ENCODE measurements at places on chromosomes 16 and 17.

DNA sequence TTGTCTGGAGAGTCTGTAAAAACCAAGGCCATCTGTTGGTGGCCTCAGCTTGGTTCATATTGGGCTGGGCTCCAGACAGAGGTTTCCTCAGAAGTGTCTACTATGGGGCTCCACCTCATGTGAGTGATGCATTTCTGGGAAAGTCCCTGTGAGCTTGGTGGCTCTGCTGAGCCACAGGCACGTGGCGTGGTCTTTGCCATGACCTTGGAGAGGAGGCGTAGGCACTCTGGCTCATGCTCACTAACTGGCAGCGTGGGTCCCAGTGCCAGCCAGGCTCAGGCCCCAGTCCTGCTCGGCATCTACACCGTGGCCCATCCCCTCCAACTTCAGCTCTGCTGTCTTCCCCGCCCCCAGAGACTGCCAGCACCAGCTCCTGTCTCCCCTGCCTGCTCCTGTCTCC is 10.7 kb upstream of the SMTNL2 start:
- peak; percentile 43 for DNase-seq

DNA sequence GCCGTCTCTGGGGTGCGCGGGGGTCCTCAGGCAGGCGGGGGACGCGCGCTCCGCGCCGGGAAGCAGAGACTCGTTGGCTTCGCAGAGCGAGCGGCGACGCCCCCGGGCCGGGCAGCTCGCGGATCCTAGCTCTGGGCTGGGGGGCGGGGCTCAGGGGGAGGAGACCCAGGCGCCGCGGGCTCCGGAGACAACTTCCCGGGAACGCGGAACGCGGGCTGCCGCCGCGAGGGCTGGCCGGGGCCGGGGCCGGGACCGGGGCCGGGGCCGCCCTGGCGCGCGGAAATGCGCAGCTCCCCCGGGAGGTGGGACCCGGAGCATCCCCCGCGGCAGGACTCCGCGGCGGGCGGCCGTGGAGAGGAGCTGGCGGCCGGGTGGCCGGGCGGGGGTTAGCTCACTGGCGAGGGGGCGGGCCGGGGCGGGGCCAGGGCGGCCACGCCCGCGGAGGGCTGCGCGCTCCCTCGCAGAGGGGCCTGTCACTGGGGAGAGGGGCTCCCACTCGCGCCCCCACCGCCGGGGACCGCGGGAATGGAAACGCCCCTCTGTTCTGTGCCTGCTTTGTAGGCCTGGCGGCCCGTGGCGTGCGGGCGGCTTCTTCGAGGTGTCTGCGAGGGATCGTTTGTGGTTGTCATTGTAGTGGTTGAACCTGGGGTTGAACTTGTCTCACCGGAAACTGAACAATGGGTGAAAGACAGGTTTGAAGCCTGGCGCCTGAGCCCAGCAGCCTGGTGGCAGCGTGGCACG is at the start of gene GAS7:
GAS7 (minus strand) TSS at position 98 of the 741 bp plus-strand sequence.
- DNase-seq = peak; percentile 45

DNA sequence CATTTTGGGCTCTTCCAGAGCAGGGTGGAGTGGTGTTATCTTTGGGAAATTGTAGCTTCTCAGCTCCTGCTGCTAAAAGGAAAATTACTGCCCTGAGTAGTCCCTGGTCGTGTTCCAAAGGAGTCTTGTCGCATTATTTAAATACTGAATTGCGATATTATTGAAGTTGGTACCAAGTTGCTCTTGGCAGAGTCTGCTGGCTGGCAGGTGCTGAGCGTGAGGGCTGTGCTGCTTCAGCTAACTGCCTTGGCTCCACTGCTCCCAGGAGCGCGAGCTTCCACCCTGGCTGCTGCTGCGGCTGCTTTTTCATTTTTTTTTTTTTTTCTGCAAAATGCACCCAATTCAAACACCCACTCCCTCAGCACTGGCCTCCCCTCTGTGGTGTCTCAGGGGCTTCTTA is 289.8 kb downstream of the MAF start:
- DNase-seq = no peak

GRCh38 chr16:11303405-11304138 is 22.4 kb upstream of the PRM1 start:
- no peak for DNase-seq

GRCh38 chr17:64632194-64632593 is 29.9 kb downstream of the SMURF2 start:
- no peak for DNase-seq

- peak; percentile 29 for DNase-seq
Observed at GRCh38 chr17:44830359-44831288, 537 bp upstream of the GJC1 start.

DNA sequence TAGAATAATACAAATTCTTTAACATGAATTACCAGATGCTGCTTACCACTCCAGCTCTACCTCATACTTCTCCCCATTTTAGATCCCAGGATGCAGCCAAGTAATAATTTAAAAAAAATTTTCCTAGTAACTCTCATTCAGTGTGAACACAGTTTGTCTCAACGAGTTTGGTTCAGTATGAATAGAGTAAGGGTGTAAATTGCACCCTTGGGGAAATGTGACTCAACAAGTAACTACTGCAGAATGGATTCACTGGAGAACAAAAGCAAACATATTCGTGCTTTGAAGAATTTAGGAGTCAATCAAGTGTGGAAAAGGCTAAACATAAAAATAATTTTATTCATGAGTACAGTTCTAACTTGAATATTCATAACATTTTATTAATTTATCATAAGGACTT is 23.0 kb downstream of the KCNJ16 start:
- DNase-seq = no peak

GRCh38 chr17:8735336-8735939 is 9.2 kb downstream of the CCDC42 start:
- DNase-seq = no peak

GRCh38 chr16:20866145-20866772 is 33.9 kb downstream of the DCUN1D3 start:
- no peak for DNase-seq
